Transverse colon (tissue), 4 donors: ENCODE measurements at places on chromosomes 13 and 19. TPM values are rescaled to one million over a fixed set of nuclear protein-coding genes. Genes with fewer than 3 reads are reported as not detected.

Gene TEX29
- total RNA-seq = not detected

Gene ZFR2
- not detected for total RNA-seq

GRCh38 chr13:19567820-19568534, 6.6 kb upstream of the TPTE2 start:
- no peak for DNase-seq

Gene LPAR6
- total RNA-seq = 19.1 TPM

Gene TMEM238
- 61.7 TPM for total RNA-seq

Gene RUBCNL
- total RNA-seq = 14.2 TPM

- no peak for DNase-seq
Measured at GRCh38 chr19:8262431-8262830, 45.7 kb downstream of the CD320 start.

- DNase-seq = no peak
Measured at GRCh38 chr19:15250640-15250993, 18.4 kb upstream of the EPHX3 start.

GRCh38 chr13:102878481-102878880, 32.6 kb downstream of the ERCC5 start:
- no peak for DNase-seq

DNA sequence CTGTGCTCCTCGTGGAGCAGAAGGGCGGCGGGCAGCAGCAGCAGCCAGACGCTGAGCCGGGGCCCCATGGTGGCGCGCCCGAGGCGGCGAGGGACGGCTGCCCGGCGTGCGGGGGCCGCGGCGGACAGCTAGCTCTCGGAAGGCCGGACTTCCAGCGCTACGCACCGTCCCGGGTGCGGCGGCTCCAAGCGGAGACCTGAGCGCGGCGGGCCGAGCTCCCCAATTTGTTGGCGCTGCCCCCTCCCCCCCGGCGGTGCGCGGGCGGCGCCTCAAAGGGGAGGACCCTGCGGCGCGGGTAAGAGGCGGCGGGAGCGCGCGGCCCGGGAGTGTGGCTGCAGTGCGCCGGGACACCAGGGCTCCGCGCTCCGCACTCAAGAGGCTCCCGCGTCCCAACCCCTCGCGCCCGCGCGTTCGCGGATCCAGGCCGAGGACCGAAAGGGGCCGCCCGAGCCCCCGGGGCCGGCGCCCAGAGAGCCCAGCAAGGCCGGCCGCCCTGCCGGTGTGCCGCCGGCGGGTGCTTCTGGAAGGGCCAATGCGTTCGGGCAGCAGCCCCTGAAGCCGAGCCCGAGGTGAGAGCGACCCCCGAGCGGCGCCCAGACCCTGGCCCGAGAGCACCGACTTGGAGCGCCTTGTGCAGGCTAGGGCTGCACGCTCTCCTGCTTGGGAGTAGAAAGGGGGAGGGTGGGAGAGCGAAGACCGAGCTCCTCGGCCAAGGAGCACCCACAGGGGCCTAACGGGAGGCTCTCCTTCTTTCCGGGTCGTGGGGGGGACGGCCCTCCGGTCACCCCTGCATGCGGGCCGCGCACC, at the start of the genes COL4A1 and COL4A2:
TSS of gene COL4A1 (minus strand) at position 198 of the 807 bp plus-strand sequence. CDS start at position 68, 130 bp downstream.
TSS of gene COL4A2 (plus strand) at position 325 of the 807 bp plus-strand sequence. CDS start 620 bp downstream, outside the sequence.
- DNase-seq = peak; percentile 61

DNA sequence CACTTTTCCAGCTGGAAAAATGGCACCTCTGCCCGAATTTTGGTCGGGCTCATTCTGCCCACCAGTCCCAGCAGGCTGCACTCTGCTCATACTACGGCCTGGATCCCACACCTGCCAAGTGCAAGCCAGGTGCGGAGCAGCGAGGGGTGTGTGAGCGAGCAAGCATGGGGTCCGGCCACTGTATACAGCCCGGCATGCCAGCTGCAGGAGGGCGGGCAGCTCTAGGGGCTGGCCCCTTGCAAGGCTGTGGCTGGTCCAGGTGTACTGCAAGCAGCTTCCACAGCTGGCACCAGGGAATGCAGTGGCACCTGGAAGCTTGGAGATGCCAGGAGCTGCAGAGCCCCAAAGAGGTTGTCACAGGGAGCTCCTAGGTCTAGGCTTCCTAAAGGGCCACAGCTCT, 2.7 kb upstream of the INTS6 start:
- DNase-seq = no peak

DNA sequence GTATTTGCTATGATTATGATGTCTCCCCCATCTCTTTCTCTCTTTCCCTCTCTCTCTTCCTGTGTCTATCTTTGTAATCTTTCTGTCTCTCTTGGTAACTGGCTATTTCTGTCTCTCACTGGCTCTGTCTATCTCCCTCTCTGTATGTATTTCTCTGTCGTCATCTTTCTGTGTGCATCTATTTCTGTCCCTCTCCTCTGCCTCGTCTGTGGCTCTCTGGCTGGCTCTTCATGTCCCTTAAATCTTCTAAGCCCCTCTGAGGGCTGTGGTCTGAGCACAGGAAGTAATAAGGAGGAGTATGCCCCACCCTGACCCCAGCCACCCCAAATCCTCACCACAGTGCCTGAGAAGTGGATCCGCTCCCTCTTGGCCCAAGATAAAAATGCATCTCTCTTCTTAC, 104.4 kb downstream of the DNAJC15 start:
- DNase-seq = no peak

Gene HMGB1
- total RNA-seq = 135 TPM

Gene COG6
- 17.6 TPM for total RNA-seq

DNA sequence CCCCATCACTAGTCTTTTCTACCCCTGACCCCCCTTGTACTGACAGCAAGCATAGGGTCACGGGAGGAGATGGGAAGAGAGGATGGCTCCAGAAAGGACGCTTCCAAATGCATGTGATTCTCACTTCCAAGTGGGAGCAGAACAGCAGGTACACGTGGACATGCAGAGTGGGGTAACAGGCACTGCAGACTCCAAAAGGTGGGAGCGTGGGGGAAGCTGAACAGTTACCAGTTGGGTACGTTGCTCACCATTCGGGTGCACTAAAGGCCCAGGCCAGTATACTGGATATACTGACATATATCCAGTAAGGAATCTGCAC, 2.3 kb upstream of the ETV2 start:
- no peak for DNase-seq

GRCh38 chr13:31437975-31438374, 238.2 kb downstream of the B3GLCT start:
- no peak for DNase-seq

GRCh38 chr13:84366506-84366905, 484.2 kb upstream of the SLITRK1 start:
- no peak for DNase-seq

Gene TMEM272
- total RNA-seq = not detected

DNA sequence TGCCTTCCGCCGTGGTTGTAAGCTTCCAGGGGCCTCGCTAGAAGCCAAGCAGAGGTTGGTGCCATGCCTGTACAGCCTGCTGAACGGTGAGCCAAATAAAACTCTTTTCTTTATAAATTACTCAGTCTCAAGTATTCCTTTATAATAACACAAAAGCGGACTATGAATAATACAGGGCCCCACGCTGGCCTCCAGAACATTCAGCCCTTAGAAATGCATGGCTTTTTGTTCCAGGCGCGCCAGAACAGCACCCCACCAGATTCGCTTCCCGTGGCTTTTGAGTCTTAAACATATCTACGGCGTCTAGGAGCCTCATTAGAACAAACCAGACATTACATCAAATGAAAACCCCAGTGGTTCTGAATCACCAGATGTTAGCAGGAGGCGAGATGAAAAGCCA, 75.1 kb downstream of the SLC15A1 start:
- no peak for DNase-seq

- DNase-seq = no peak
Measured at GRCh38 chr13:47146136-47146535, 249.3 kb upstream of the HTR2A start.

DNA sequence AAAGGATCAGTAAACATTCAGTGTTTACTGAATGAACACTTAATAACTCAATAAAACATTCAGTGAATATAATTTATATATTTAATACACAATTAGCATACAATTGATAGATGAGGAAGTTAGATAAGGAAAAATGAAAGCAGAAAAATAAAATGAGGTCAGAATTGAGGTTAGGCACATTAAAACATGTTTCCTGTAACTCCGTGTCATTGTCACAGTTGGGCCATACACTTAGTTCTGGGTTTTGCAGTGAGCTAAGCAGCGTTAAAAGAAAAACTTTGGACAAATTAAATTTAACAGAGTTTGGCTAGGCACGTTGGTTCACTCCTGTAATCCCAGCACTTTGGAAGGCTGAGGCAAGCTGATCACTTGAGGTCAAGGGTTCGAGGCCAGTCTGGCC, 71.4 kb downstream of the MIPEP start:
- DNase-seq = no peak

GRCh38 chr19:47609906-47610894, 1.3 kb downstream of the BICRA start:
- DNase-seq = peak; percentile 69

- DNase-seq = no peak
Measured at GRCh38 chr13:112332727-112333126, 43.4 kb upstream of the SPACA7 start.

GRCh38 chr13:113034451-113035212, 65.6 kb downstream of the MCF2L start:
- DNase-seq = peak; percentile 24

Gene TMEM145
- total RNA-seq = not detected
